ENCODE measurements at places on chromosomes 4 and X.

DNA sequence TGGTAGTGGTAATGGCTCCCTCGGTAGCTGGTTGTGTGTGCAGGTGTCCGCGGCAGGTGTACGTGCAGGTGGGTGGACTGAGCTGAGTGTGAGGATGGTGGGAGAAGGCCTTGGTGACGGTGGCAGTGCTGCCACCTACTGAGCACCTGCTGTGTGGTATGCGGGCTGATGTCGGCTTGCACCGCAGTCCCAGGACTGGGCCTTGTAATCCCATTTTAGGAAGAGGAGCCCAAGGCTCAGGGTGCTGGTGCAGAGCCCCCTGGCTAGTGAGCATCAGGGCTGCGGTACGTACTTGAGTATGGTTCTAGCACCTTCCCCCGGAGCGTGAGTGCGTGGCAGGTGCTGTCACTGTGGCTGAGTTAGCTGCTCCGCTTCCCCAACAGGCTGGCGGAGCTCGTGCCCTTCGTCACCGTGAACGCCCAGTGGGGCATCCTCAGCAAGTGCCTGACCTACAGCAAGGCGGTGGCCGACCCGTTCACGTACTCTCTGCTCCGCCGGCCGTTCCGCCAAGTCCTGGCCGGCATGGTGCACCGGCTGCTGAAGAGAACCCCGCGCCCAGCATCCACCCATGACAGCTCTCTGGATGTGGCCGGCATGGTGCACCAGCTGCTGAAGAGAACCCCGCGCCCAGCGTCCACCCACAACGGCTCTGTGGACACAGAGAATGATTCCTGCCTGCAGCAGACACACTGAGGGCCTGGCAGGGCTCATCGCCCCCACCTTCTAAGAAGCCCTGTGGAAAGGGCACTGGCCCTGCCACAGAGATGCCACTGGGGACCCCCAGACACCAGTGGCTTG, 5.7 kb upstream of the CPZ start:
- no peak for DNase-seq

GRCh38 chrX:71923516-71923915, 12.9 kb downstream of the NHSL2 start:
- no peak for DNase-seq

- no peak for DNase-seq
Observed at GRCh38 chr4:151743128-151743854, 17.5 kb downstream of the GATB start.

- no peak for DNase-seq
Observed at GRCh38 chr4:78939667-78940008, 400 bp upstream of the PAQR3 start.

DNA sequence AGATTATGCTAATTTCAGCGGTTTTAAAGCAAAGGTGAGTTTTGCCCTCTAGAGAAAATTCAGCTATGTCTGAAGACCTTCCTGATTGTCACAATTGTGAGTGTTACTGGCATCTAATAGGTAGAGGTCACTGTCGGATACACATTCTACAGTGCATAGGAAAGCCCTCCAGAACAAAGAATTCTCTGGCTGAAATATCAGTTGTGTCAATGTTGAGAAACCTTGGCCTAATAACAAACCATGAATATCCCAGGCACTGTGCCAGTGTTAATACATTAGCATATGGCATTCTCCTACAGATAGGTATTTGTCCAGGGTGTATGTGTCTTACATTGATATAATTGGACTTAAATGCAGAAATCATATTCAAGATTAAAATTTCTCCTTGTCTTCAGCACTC, 294.3 kb downstream of the FSTL5 start:
- no peak for DNase-seq

GRCh38 chrX:36198575-36198974, 279.0 kb downstream of the CFAP47 start:
- no peak for DNase-seq

DNA sequence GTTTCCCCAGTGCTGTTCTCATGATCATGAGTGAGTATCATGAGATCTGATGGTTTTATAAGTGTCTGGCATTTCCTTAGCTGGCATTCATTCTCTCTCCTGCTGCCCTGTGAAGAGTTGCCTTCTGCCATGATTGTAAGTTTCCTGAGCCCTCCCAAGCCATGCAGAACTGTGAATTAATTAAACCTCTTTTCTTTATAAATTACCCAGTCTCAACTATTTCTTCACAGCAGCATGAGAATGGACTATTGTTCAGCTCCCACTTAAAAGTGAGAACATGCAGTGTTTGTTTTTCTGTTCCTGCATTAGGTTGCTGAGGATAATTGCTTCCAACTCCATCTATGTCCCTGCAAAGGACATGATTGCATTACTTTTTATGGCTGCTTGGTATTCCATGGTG, 311.7 kb upstream of the CTSO start:
- DNase-seq: no peak

DNA sequence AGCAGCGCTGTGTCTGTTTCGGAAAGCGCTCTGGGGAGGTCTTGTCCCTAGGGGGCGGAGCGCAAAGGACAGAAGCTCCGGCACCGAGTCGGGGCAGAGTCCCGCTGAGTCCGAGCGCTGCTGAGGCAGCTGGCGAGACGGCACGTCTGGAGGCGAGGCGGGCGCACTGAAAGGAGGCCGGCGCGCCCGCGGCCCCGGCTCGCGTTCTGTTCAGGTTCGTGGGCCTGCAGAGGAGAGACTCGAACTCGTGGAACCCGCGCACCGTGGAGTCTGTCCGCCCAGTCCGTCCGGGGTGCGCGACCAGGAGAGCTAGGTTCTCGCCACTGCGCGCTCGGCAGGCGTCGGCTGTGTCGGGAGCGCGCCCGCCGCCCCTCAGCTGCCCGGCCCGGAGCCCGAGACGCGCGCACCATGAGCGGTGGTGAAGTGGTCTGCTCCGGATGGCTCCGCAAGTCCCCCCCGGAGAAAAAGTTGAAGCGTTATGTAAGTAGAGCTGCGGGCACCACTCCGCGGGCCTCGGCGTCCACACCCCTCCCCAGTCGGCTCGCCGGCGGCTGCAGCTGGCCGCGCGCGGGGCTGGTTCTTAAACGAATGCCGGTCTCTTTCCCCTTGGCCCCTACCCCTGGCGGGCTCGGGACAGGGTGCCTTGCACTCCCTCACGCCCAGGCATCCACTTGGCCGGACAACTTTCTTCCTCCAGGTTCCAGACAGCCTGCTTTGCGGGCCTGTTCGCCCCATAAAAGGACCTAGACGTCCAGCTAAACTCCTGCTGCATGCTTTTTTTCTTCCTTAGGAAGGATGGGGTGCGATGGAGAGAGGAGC, at the start of gene GAB1:
Gene GAB1, plus strand, starts transcription at position 96 of the 819 bp plus-strand sequence. Its CDS starts 313 bp downstream, at position 409.
- no peak for DNase-seq

DNA sequence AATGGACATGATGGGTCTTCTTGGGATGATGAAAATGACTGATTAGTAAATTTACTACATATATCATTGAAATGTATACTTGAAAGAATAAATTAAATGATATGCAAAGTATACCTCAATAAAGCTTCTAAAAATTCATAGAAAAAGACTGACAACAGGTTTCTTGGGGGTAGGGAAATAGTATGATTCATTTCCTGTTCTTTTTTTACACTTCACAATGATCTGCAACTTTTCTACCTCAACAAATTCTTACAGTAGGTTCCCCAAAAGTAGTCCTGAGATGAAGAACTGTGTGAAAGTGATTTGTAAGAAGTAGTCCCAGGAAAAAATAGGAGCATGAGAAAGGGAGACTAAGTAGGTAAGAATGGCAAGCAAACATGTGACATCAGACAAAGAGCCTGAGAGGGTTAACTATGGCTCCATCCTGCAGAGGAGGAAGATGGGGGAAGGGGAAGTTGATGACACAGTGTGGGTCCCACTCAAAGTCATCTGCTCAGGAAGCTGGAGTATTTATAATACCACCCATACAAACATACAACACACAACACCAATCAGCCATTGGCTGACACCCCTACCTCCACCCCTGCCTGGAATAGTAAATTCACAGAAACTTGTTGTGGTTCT, 73.9 kb downstream of the ARHGAP6 start:
- no peak for DNase-seq

GRCh38 chr4:53861856-53862610, 202.4 kb downstream of the CHIC2 start:
- DNase-seq: no peak

DNA sequence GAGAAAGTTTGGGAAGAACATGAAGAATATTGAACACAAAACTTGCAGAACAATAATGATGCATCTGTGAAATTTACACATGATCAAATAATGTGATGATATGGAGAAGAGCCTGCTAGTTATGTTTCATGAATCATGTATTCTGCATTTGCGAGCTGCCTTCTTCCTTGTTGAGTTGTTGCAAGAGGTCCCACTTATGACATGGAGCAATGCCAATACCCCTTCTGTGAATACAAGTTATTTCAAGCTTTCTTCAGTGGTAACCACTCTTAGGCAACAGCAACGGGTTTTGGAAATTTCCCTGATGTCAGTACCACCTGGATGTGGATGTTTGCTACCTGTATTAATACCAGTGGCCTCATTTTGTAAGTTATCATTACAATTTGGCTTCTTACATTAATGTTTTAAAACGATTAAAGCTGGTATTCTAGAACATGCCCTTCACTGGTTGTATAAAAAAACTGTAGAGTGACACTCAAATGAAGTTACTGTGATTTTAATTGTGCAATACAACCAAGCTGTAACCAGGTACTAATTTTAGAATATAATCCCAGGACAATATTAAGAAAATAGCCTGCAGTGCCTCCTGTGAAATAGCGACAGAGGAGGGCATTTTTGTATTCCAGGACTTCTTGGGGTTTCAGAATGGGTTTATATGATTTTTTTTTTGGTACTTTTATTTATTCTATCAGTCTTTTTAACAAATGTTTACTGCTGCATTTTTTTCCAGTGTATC, 25.3 kb downstream of the IQCM start:
- DNase-seq: no peak

DNA sequence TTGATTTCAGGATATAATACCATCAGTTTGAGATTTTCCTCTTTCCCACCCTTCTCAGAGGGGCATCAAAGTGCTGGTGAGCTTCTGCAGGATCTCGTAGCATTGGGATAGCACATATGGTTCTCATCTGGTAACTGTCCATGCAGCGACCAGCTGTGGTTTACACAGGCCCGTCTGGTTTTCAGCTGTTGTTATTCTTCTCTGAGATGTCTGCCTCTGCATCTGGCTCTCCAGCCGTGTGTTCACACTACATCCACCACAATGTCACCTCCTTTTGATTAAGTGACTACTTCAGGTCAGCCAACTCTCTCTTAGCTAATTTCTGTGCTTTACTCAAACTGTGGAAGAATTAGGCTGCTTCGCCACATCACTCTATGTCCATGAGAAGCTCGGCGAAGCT, 676.7 kb upstream of the TENM3 start:
- no peak for DNase-seq

GRCh38 chr4:20017070-20017776, 234.5 kb upstream of the SLIT2 start:
- no peak for DNase-seq

DNA sequence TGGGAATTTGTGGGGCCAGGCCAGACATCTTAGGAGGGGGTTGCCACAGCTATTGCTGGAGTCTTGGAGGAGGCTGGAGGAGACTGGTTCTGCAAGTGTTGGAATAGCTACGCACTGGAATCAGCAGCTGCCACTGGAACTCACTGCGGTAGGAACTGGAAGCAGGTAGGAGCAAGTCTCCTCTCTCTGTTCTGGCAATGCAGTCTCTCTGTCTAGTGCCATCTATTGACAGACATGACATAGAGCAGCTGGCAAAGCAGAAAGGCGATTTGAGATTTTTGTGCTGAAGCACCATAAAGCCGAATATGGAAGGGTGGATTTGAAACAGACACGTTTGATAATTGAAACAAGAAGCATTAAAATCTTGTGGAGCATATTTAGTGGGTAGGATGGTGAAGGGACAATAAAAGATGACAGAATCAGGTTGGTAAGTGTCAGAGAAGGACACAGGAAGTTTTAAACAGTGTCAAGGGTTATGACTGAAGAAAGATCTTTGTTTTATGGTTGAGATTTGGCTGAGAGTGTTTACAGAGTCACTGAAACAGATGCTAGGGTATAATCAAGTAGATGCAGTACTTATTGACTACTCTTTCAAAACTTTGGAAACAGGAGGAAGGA, 23.5 kb upstream of the SYNPO2 start:
- no peak for DNase-seq

DNA sequence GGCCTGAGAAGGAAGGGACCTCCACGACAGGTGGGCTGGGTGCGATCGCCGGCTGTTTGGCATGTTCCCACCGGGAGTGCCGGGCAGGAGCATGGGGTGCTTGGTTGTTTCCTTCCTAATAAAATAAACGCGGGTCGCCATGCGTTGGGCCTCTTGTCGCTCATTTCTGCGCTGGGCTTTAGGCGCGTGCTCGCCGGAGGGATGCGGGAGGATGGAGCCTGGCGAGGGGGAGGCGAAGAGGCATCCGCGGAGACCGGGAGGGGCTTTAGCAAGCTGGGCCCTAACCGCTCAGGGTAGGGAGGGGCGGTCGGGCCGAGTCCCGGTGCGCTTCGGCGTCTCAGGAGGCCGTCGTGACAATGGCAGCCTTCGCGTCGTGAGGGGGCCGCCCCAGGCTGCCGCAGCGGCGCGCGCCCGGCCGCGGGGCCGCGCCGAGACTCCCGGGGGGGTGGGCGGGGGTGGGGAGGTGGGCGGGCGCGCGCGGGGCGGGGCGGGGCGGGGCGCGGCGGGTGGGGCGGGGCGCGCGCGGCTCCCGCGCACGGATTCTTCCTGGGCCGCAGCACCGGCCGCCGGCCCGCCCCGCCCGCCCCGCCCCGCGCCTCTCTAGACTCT, 476 bp upstream of the GDI1 start:
- no peak for DNase-seq

- no peak for DNase-seq
Observed at GRCh38 chr4:20368926-20369325, 117.2 kb downstream of the SLIT2 start.
